NCI-H1436 (cell line): ENCODE measurements at places on chromosomes 4 and X.

DNA sequence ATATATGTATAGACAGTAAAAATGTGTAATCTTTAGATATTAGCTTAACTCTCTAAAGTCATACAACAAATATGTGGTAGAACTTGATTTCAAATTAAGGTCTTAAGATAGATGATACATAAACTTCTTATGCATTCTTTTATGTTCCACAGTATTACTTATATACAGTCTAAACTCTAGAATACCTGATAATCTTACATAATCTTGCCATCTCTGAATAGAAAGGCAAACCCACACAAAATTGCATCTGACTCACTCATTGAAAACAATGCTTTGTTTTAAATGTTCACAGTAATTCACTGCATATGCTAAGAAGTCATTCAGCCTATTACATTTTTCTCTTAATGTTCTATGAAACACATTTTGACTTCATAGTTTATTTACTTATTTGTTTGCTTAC, 10.1 kb downstream of the SULT1B1 start:
- DNase-seq, result no peak

DNA sequence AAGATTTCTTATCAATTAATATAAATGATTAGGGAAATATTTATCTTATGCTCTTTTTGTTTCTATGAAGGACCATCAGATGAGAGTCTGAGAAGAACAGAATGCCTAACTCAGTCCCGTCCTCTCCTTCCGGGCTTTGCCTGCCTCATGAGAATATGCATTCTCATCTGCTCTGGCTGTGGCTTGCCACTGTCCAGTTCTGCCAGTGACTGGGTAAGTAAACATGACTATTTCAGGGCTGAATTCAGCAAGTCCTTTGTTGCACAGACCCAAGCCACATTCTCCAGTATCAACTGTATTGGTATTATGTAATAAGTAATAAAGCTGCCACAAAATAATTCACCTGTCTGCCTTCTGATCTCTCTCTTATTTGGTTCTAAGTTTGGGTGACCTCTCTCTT, 110.7 kb downstream of the WDFY3 start:
- no peak for DNase-seq

DNA sequence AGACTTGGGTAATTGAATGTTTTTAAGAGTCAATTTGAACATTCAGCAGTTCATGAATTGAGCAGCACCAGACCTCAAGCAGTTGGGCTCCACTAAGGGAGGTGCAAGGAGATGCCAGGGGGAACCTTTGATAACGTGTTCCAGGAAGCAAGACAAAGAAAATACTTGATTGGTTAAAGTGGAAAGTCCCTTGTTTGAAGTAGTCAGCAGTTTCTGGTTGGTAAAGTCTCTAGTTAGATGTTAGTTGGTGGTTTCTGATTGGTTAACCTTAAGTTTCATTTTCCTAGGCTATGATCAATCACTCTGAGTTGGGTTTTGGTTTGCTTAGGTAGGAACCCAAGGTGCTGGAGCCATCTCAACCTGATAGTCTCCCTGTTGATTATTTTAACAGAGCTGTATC, 4.0 kb downstream of the HERC6 start:
- DNase-seq, result no peak

DNA sequence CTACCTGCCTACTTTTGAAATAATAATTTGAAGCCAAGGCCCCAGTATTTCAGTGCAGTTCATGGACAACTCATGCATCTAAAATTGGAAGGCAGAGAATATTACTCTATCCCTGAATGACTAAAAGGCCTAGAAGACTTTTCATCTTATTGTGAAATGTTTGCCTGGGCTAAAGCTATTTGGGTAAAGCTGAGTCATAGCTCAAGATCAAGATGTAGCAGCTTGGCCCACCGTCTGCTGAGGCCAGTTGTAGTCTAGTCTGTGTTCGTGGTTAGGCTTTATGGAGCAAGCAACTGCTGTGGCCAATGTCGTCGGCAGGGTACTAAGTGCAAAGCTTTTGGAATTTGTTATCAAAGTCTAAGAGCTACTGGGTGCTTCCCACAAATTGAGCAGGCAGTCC, 929.1 kb downstream of the RAB28 start:
- no peak for DNase-seq

GRCh38 chrX:130110379-130111219, at the start of gene ELF4:
TSS of gene ELF4 (minus strand) at chrX:130110497. CDS start at chrX:130081330, 29,167 bp downstream.
- peak; percentile 59 for DNase-seq

GRCh38 chrX:149499766-149500165, 5.3 kb downstream of the IDS start:
- no peak for DNase-seq

GRCh38 chr4:88604978-88605678, 12.8 kb downstream of the HERC3 start:
- no peak for DNase-seq

- no peak for DNase-seq
Measured at GRCh38 chr4:52704133-52704532, 45.0 kb upstream of the USP46 start.

- no peak for DNase-seq
Measured at GRCh38 chrX:69551421-69552009, 47.4 kb downstream of the NALF2 start.

DNA sequence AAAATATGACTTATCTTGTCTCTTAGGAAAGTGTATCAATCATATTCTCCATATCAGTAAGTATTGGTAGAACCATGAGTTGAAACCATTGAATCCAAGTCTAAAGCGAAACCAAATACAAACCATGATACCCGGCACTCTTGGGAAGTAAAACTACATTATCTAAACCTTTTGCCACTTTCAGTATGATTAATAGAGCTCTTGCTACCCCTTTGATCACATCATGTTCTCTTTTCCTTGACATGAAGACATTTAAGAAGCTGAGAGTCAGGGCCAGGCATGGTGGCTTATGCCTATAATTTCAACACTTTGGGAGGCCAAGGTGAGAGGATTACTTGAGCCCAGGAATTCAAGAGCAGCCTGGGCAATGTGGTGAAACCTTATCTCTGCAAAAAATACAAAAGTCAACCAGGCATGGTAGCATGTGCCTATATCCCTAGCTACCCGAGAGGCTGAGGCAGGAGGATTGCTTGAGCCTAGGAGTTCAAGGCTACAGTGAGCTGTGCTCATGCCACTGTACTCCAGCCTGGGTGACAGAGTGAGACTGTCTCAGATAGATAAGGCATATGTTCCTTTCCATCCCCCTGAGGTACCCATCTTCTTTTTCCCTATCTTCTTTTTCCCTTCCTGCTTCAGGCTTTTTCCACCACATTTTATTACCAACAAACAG, 45.4 kb downstream of the CEP135 start:
- DNase-seq, result no peak

DNA sequence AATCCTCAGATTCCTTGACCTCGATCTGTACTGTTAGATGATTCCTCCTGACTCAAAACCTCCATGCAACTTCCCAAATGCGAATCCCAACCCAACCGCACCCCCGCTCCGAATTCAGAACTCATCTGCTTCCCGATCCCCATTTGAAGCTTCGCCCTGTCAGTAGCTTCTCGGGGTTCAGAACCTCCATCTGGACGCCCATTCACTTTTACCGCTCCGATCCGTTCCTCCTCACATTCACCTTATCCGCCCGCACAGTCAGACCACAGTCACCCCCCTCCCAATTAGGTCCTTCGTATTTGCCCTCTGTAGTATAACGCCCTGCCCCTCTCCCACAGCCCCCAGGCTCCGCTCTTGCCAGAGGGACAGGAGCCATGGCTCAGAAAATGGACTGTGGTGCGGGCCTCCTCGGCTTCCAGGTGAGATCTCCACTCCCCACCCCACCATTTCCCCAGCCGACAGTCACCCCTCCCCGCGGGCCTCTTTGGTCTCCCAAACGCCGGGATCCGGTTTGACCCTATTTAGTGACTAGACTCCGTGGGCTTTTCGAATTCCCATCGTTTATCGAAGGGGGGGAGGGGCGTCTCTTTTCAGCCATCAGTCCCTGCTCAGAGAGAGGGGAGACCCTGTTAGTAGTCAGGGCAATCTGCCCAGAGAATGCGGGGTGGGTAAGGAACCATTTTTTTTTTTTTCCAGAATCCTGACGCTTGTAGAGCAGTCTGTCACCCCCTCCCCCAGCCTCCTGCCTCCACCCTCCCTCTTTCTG, 691 bp downstream of the MAGED1 start:
- peak; percentile 23 for DNase-seq

DNA sequence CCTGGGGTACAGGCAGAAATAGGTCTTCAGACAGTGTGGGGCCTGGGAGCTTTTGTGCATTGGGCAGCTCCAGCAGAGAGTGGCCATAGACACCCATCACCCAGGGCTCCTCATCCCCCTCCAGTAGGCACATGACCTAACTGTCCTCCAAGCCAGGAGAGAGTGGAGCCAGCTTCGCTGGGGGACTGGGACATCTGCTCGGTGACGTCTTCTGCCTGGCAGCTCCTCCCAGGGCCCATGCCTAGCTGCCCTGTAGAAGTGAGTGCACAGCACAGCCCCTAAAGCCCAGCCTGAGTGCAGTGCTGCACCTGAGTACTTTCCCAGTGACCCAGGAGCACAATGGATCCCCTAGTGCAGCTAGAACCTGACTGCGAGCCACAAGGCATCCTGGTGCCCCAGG, 279.7 kb upstream of the SLC7A11 start:
- no peak for DNase-seq

DNA sequence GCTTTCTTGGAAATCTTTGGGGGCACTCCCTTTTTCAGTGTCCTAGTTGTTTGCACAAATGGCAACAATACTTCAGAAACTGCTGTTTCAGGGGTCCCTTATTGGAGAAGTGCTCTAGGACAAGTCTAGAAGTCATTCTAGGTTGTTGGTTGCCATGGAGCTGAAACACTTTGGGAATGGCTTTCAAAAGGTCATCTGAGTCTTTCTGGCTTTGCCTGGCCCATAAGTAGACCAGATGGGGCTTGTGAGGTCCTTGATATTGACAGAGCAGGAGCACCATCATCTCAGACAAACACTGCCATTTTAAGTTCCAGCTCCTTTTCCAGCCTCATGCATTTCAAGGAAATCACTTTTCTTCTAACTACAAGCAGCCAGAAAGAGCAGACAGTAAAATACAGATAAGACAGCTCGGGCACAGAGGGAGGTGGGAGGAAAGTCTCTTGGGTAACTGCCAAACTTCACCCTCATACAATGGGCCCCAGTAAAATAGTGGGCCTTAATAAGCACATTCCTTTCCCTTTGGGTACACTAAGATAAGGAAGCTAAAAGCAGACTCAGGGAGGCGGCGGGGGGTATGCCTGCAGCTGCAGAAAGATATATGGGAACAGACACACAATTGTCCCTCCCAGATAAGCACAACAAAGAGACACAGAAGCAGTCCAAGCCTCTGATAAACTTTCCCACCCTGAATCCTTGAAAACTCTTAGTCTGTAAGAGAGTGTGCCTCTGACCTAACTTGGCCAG, 8.5 kb upstream of the NXF3 start:
- DNase-seq, result no peak

GRCh38 chr4:157115613-157116335, 39.8 kb downstream of the GLRB start:
- DNase-seq, result no peak

- DNase-seq, result no peak
Measured at GRCh38 chrX:123223859-123224258, 39.8 kb downstream of the GRIA3 start.

- DNase-seq, result no peak
Measured at GRCh38 chr4:18566970-18567799, 545.6 kb upstream of the LCORL start.

- DNase-seq, result peak; percentile 89
Measured at GRCh38 chrX:102768987-102769761, 48.6 kb downstream of the GPRASP3 start.

DNA sequence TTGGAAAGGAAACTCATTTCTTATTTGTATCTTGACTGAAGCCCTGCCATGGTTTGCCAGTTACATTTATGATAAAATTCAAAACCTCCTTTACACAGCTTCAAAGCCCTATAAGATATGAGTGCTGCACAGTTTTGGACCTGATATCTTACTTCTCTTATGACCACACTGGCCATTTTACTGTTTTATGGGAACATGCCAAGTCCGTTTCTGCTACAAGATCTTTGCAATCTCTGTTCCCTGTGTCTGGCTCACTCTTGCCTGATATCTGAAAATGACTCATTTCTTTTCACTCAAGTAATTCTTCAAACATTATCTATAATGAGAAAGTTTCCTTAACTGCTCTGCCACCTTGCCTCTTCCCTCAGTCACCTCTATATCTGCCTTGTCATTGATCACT, 247.3 kb downstream of the SPOCK3 start:
- DNase-seq, result no peak

DNA sequence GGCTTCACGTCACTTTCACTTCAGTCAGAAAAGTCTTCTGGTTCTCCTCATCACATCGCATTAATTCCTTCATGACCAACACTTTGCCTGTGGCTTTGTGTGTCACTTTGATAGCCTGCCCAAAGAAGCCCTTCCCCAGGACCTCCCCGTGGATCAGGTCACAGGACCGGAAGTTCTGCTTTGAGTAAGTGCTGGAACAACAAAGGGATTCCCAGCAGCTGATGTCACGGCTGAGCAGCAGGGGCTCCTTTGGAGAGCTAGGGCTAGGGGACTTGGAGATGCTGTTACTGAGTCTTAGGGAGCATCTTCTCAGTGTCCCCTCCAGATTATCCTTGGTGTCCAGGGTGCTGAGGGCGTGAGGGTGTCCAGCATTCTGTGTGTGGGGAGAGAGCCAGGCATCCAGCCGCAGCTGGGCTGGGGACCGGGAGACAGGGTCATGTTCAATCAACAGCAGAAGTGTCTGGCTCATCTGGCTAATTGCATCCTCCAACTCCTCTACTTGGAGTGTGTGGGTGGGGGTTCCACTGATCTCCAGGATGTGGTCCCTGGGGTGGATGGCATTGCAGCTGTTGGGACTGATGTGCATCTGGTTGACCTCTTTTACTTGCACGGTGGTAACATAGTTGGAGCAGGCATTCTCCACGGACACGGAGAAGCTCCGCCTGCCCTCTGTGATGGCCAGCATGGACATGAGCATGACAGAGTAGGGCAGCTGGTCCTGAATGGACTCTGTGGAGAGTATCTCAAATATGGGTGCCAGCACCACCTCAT, 39.2 kb upstream of the ARHGAP6 start:
- no peak for DNase-seq

GRCh38 chrX:149491812-149492211, 13.3 kb downstream of the IDS start:
- no peak for DNase-seq

DNA sequence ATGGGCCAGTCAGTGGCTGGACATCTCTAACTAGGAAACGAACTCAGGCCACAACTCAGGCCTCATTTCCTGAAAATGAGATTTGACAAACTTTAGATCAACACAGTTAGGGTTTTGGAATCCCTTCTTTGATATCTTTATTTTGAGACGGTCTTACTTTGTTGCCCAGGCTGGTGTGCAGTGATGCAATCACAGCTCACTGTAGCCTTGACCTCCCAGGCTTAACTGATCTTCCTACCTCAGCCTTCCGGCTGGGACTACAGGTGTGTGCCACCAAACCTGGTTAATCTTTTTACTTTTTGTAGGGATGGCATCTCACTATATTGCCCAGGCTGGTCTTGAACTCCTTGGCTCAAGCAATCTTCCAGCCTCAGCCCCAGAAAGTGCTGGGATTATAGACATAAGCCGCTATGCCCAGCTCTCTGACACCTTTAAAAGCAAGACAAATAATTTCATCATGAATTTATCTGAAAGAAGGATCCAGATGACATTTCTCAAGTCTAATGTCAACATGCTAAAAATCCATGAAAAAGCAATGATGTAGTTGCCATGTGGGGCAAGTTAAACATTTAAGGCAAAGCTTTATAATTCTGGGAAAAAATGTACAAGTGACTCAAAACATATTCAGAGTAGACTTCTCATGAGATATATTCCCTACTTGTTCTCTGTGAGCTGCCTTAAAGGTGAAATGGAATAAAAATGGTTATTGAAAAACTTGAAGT, 89.1 kb upstream of the CBR4 start:
- no peak for DNase-seq
